A549 treated with AZD2906 at 1 μM for 4 hours (cell line): ENCODE measurements at places on chromosomes 7 and 10. TPM values are rescaled to one million over a fixed set of nuclear protein-coding genes. Genes with fewer than 3 reads are reported as not detected.

The LEP gene
- total RNA-seq, result not detected in 5 replicates

The SEC61G gene
- 318 to 390 TPM (median 337 TPM) in 5 replicates for total RNA-seq

The OPN4 gene
- total RNA-seq, result not detected in 5 replicates

The P4HA1 gene
- 17.0 to 29.3 TPM (median 20.6 TPM) in 5 replicates for total RNA-seq

The MRPS24 gene
- total RNA-seq, result 227 to 263 TPM (median 250 TPM) in 5 replicates

The GAD2 gene
- not detected in 5 replicates for total RNA-seq

The C10orf105 gene
- not detected in 5 replicates for total RNA-seq

The MYL10 gene
- not detected in 5 replicates for total RNA-seq

The C7orf33 gene
- total RNA-seq, result not detected in 5 replicates

The PARD3 gene
- total RNA-seq, result 52.7 to 78.9 TPM (median 54.8 TPM) in 5 replicates

The IKZF1 gene
- total RNA-seq, result 0.06 TPM in 1 of 5 replicates, not detected in the others

The ANXA8L1 gene
- 93.7 to 122 TPM (median 108 TPM) in 5 replicates for total RNA-seq

The SPDYE6 gene
- not detected in 5 replicates for total RNA-seq
